ENCODE measurements at places on chromosomes 7 and 10.
A peak's percentile ranks its signal among the peaks of the same experiment; 100 is the strongest.

DNA sequence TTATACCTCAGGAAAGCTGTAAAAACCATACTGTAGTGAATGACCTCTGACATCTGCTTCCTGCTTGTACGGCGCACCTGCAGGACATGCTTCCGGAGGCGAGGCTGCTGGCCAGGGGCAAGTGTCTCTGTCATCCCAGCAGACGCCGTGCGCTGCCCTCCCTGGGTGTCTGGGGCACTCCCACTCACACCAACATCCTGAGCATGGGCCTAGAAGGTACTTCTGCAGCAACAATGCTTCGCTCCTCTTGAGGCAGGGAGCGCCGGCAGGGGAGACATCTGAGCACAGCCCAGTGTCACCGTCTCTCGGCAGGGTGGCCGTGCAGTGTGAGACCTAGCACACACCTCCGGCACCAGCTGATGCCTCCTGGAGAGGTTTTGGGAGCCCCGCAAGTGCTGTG is 269.2 kb downstream of the MAD1L1 start:
- no peak for DNase-seq

- DNase-seq, result no peak
These were observed 18.3 kb downstream of the CLEC2L start for GRCh38 chr7:139541600-139542307.

DNA sequence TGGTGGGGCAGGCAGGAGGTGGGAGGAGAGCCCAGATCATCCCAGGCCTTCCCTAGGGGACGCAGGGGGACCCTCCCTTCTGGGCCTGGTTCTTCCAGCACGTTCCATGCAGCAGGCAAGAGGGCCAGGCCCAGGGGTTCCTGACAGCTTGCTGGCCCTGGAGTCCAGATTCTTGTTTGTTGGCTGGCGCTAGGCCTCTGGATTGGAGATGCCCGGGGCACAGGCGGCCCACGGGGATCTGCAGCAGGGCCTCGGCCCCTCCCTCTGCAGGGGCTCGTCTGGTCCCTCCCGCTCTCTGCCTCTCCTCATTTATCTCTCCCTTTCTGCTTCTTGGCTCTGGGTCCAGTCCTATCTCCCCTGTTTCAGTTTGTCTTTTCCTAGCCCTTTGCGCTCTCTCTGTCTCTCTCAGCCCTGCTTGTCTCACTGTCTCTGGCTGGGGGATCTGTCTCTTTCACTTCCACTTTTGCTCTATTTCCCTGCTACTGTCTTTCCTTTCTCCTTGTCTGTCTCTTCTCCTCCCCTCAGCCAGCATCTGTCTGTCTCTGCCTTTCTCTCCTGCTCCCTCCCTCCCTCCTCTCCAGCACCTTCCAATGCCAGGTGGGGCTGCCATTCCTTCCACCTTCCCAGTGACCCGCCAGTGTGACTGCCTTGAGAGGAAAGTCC is 1.1 kb upstream of the AQP1 start:
- DNase-seq, result no peak

DNA sequence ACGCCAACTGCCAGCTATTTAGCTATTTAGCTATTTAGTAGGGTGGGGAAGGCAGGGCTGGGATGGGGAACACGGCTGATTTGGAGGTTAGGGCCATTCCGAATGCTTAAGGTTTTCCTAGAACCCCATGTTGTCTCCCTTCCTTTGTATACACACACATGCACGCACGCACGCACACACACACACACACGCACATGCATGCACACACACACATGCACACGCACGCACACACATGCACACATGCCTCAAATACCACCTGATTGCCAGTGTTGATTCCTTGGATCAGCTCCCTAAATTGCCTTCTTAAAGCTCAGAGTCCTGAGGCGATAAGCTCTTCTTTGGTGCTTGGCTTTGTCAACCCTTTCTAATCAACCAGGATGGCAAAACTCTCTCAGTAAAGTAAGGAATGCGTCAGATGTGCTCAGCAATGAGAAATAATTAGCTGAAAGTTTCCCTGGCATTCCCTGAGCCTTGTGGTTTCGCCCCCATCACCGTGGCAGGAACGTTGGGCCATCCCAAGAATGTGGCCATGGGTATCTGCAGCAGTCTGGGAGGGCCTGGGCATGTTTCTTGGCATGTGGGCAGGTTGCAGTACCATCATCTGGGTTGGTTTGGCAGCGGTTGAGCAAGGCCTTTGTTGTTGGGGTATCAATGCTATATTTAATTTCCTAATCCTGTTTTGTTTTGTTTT is 305.6 kb downstream of the LRMDA start:
- DNase-seq, result no peak

DNA sequence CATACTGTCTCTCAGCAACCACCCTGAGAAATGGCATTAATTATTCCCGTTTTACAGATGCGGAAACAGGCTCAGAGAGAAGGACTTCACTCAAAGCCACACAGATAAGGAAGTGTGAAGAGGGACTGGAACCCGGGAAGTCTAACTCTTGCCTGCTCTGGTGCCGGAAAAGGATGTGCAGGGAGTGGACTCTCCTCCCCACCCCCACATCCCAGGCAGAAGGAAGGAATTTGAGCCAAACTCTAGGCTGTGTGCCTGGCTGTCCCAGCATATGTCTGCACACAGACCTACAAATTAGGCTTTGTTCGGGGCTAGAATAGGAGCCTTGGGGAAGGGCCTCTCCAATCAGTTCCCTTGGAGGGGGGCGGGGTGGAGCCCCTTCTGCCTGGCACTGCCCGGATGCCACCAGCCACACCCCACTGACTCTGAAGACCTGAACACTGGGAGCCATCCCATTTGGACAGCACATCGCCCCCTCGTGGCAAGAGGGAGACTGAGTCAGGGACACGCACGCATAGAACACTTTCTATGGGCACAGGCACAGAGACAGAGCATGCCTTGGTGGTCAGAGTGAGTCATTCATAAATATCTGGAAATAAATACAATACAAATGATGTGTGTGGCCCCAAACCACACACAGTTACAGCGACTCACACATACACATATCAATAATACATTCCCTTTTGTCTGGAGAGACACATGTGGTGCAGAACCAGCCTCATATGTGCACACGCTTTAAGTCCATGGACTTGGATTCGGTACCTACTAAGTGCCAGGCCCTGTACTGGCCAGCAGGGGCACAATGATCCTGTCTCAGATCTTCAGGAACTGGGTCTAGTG is 13.1 kb downstream of the LZTS2 start:
- DNase-seq, result peak; percentile 90

GRCh38 chr7:157403646-157404401 is 67.0 kb downstream of the DNAJB6 start:
- DNase-seq, result peak; percentile 66

- DNase-seq, result no peak
These were observed 47.4 kb downstream of the AFAP1L2 start for GRCh38 chr10:114356751-114357514.

DNA sequence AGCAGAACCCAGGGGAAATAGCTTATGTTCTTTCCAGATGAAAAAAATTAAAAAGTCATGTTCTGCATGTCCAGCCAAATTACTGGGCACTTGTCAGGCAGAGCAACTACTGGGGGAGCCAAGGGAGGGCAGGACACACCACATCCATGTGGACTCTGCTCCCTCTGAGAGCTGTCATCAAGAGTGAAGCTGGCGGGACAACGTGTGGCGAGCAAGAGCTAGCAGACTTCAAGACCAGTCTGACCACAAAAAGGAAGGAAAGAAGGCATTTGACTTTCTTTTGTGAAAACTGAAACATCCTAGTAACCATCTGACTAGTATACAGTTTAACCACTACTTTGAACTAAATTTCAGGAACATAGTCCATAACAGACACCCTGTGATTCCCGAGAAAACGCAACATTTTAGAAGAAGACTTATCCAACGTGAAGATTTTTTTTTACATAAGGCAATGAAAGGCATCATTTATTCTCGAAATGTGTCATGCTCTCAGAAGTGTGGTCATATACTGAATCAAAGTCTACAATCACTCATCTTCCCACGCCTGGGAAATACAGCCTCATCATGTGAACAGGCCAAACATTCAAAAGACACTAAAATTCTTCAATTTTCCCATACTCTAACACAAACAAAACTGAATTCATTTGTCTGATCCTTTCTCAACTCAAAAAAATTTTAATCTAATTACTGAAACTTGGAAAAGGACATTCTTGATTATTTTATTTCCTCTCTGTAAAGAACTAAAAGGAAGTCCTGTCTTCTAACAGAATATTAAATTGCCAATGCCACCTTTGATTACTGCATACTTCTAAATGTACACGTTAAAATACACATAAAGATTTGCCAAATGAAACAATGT is 15.5 kb downstream of the CYTH3 start:
- DNase-seq, result peak; percentile 78

DNA sequence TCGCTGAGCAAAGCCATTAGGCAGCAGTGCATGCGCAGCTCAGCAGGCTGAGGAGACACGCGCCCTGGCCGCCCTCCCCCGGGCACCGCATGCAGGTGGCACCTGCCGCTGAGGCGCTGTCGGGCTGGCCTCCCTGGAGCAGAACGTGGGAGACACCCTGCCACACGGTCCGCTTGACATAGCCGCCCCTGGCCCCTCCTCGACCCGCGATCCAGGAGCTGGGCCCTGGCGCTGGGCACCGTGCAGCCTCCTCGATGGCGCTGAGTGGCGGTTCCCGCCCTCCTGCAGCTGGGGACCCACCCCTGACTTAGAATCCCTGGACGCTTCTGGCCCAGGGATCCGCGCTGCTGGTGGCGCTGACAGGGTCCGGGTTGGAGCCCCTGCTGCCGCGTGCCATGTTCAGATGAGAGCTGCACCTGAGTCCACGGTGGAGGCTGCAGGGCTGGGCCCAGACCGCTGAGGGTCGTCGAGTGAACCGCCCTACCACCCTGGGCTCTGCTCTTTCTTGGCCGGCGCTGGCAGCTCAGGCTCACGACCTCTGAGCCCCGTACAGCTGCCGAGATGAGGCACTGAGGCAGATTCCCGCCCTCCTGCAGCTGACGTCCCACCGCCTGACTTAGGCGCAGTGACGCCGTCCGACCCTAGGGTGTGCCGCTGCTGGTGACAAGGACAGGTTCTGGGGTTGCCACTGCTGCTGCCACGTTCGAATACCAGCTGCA is 116.8 kb downstream of the OR13A1 start:
- no peak for DNase-seq

GRCh38 chr10:114458955-114459354 is 54.7 kb upstream of the AFAP1L2 start:
- DNase-seq, result peak; percentile 71

DNA sequence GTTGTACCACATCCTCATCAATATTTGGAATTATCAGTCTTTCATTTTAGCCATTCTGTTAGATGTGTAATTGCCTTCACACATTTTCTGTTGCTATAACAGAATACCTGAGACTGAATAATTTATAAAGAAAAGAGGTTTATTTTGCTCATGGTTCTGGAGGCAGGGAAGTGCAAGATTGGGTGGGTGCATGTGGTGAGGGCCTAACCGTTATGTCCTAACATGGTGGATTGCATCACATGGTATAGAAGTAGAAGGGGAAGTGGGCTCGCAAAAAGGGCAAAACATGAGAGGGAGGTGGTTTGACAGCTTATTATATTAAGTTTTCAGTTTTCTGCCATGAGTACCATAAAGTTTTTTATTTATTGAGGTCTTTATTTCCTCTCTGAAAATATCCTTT is 452.0 kb downstream of the ARL4A start:
- DNase-seq, result no peak

GRCh38 chr7:79855172-79855571 is 279.5 kb upstream of the GNAI1 start:
- no peak for DNase-seq

DNA sequence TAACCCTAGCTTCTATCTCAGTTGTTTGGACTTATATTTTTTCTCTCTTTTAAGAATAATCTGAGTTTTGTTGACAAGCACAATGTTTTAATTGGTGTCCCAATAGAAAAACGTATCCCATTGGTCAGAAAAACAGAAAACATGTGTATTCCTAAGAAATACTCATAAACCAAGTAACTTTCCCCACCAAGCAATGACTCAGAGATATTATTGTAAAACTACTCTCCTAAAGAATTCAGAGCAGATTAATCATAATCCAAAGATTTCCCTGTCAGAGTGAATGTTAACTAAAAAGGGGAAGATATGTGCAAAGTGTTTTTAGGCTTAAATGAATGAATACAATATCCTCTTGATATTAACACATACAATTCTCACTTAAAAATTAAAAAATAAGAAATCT is 29.4 kb upstream of the MBL2 start:
- no peak for DNase-seq

GRCh38 chr7:55019691-55020465 is 1.1 kb downstream of the EGFR start:
- DNase-seq, result no peak

DNA sequence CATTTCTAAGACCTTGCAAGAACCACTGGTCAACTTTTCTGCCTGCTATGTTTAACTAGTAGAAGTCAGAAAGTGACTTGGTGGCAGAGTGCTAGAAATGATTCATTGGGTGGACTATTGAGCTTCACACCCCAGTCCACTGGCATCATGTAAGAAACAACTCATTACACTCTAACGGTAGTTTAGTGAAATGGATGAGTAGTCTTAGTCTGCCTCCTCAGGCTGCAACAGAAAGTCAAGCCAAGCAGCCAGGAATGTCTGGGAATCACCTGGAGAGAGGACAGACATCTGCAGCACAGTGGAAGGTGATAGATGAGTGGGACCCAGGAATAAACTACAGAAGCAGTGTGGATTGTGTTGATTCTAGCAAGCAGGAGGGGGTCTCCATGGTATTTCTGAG is 125.4 kb downstream of the AUTS2 start:
- no peak for DNase-seq

DNA sequence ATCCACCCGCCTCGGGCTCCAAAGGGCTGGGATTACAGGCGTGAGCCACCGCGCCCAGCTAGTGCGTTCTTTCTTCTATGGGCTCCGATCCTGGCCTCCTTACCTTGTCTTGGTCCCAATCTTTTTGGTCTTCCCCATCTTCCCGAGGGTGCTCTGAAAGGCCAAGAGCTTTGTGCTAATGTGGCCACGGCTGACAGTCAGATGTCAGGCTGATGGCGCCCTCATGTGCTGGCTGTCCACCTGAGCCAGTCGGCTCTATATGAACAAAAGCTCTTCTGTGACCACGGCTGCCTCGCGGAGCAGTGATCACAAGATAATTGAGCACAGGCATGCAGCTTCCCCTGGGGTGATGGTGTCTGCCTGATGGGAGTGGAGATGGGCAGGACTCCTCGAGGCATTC is 11.0 kb upstream of the AHCYL2 start:
- DNase-seq, result peak; percentile 19

GRCh38 chr10:6165221-6165725 is 37.5 kb upstream of the PFKFB3 start:
- no peak for DNase-seq

DNA sequence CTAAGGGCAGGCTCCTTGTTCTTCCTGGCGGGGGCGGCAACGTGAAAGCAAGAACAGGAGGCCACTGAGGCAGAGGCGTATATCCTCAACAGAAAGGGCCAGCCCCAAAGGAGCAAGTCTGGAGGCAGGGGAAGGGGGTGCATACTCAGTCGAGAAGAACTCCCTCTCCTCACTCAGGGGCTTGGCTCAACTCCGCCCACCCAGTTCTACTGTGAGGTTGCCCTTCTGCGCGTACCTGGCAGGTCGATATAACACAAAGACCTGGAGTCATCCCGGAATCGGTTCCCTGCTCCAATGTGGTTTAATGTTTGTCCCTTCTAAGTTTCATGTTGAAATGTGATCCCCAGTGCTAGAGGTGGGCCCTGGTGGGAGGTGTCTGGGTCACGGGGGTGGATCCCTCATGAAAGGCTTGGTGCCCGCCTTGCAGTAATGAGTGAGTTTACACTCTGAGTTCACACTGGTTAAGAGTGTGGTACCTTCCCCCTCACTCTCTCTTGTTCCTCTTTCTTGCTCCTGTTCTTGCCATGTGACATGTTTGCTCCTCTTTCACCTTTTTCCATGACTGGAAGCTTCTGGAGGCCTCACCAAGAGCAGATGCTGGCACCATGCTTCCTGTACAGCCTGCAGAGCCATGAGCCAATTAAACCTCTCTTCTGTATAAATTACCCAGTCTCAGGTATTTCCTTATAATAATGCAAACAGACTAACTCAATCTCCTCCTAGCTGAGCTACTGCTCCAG is 32.6 kb downstream of the GSDME start:
- no peak for DNase-seq
